ENCODE measurements at places on chromosomes 3 and 15. TPM values are rescaled to one million over a fixed set of nuclear protein-coding genes. Genes with fewer than 3 reads are reported as not detected.

KLHL40 gene
- total RNA-seq = not detected

GSK3B gene
- 123 TPM for total RNA-seq

CCR3 gene
- not detected for total RNA-seq

GRCh38 chr3:57160076-57160764, 4.9 kb downstream of the IL17RD start:
- peak; percentile 78 for DNase-seq

DNA sequence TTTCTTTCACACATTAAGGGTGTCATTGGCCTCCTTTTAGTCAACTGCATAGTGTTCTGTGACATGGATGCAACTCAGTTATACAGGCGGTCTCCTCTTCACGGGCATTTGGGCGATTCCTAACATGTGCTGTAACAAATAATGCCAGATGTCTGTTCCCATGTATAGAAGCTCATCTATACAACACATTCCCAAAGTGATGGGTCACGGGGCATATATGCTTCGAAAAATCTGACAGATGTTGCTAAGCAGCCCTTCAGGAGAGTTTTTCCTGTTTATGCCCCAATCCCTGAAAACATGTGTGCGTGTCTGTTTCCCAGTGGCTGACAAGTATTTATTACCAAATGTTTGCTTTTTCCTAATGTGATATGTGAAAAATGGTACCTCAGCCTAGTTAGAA, 25.8 kb downstream of the LRRK1 start:
- no peak for DNase-seq

DNA sequence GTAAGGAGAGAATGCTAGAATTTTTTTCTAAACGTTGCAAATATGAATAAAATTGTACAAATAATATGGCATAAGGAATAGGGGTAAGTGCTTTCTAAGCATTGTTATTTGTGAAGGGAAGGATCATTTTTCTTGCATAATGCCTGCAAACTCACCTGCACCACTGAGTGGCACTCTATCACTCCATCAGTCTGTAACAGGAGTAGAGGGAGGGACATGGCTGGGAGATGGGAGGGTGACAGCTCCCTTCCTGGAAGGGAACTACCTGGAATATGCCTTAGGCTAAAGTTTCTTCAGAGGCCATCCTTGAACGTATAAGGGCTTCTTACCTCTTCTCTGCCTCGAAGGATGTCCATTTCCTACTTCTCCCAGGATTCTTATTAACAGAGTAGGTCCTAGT, 3.0 kb downstream of the NAALADL2 start:
- DNase-seq = no peak

GRCh38 chr15:27028858-27029477, 58.0 kb downstream of the GABRG3 start:
- DNase-seq = no peak

DNA sequence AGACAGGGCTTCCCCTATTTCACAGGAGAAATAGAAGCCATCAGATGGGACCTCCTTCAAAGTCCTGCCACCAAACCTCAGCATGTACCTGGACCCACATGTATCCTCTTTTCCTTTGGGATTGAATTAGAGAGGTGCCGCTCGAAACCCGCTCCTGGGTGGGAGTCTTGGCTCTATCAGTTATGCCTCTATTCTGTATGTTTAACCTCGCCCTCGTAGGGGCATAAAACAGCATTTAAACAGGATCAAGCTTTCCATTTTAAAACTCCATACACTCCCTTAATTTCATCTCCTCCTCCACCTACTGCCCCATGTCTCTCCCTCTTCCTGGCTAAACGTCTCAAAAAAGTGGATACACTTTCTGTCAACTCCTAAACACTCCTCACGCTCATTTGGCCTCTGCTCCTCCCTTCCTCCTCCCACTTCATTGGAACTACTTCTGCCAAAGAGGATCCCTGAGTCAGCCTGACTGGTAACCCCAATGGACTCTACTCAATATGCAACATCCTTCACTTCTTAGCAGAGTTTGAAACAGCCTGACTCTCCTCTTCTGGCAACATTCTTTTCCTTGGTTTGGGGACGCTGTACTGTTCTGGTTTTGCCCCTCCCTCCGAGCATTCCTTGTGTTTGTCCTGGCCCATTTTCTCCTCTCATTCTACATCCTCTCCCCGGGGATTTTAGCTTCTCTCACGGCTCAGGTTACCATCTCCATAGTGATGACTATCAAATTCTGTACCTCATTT, 23.0 kb upstream of the MUC20 start:
- peak; percentile 91 for DNase-seq

DNA sequence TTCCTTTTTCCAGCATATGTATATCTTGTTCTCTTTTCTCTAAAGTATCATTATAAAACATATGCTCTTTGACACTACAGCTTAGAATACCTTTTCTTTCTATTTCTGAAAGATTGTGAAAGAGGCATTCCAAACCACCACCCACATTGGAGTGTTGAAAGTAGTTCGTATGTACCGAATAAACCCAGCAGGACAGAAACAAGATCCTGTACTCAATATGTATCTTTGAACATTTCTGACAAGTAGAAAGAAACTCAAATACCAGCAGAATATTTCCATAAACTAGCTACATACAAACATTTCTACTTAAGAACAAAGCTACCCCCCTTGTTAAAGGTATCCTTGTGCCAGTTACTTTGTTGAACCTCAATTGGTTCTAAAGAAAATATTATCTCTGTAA, 415.3 kb upstream of the ALCAM start:
- no peak for DNase-seq

- DNase-seq = peak; percentile 75
Observed at GRCh38 chr15:74620636-74621545, 5.3 kb downstream of the CLK3 start.

GRCh38 chr15:58015565-58015964, 49.9 kb downstream of the ALDH1A2 start:
- DNase-seq = peak; percentile 8

- no peak for DNase-seq
Observed at GRCh38 chr3:50127251-50127691, 27.9 kb upstream of the SEMA3F start.

- DNase-seq = no peak
Observed at GRCh38 chr3:189554868-189555557, 76.2 kb upstream of the TP63 start.

Measured in fibroblast of the aortic adventitia (primary cell).